ENCODE measurements at places on chromosomes 1 and 21. TPM values are rescaled to one million over a fixed set of nuclear protein-coding genes. Genes with fewer than 3 reads are reported as not detected.

The TRIM67 gene
- total RNA-seq = not detected

The HMGCS2 gene
- 0.87 TPM for total RNA-seq

The SELE gene
- total RNA-seq = not detected

The NUAK2 gene
- total RNA-seq = 0.92 TPM

The KIF26B gene
- total RNA-seq = 14.7 TPM

The RPS6KC1 gene
- 16.6 TPM for total RNA-seq

The PTPRC gene
- total RNA-seq = 0.14 TPM

The ITLN1 gene
- not detected for total RNA-seq

The RRP1B gene
- 16.2 TPM for total RNA-seq

The PDC gene
- not detected for total RNA-seq

The KCND3 gene
- 0.08 TPM for total RNA-seq

The IL22RA1 gene
- 1.2 TPM for total RNA-seq

The ETV3L gene
- not detected for total RNA-seq

The OR2C3 gene
- total RNA-seq = not detected

The SPATA1 gene
- 0.17 TPM for total RNA-seq

The GJB3 gene
- not detected for total RNA-seq

The TCHH gene
- total RNA-seq = not detected

The SMIM1 gene
- total RNA-seq = not detected

The DUSP12 gene
- 44.2 TPM for total RNA-seq

The FAM163A gene
- total RNA-seq = not detected

The HAO2 gene
- not detected for total RNA-seq

The GBP1 gene
- 18.7 TPM for total RNA-seq

The TMEM51 gene
- 5.8 TPM for total RNA-seq

The CENPF gene
- 65.5 TPM for total RNA-seq

The FCRL3 gene
- total RNA-seq = not detected

The TRIM45 gene
- total RNA-seq = 0.92 TPM

The TRABD2B gene
- total RNA-seq = 0.06 TPM

The CR2 gene
- 0.02 TPM for total RNA-seq

The SPATA45 gene
- 0.75 TPM for total RNA-seq

The NECTIN4 gene
- total RNA-seq = not detected

The TAS1R1 gene
- total RNA-seq = not detected

The TRPM2 gene
- 0.89 TPM for total RNA-seq

The UTS2 gene
- not detected for total RNA-seq

The GSTM3 gene
- total RNA-seq = 228 TPM

The CTH gene
- total RNA-seq = 21.9 TPM

The RPRD2 gene
- 9.3 TPM for total RNA-seq

The TMEM81 gene
- 0.99 TPM for total RNA-seq

The GJA9 gene
- total RNA-seq = not detected

The NTRK1 gene
- 0.10 TPM for total RNA-seq

The CYP4A11 gene
- not detected for total RNA-seq

The C1QC gene
- total RNA-seq = not detected

The NBPF4 gene
- not detected for total RNA-seq

The GBP3 gene
- 2.4 TPM for total RNA-seq

The CD1C gene
- total RNA-seq = not detected

The RCSD1 gene
- not detected for total RNA-seq

The HEYL gene
- total RNA-seq = not detected
